ENCODE measurements at places on chromosomes 11 and 22. TPM values are rescaled to one million over a fixed set of nuclear protein-coding genes. Genes with fewer than 3 reads are reported as not detected.

The RHOD gene
- total RNA-seq: 10.3 TPM

The OR4S1 gene
- not detected for total RNA-seq

The RFPL1 gene
- not detected for total RNA-seq

GRCh38 chr11:120205596-120206161, 5.2 kb upstream of the OAF start:
- DNase-seq: no peak

GRCh38 chr11:85171648-85172257, 455.4 kb downstream of the DLG2 start:
- no peak for DNase-seq

DNA sequence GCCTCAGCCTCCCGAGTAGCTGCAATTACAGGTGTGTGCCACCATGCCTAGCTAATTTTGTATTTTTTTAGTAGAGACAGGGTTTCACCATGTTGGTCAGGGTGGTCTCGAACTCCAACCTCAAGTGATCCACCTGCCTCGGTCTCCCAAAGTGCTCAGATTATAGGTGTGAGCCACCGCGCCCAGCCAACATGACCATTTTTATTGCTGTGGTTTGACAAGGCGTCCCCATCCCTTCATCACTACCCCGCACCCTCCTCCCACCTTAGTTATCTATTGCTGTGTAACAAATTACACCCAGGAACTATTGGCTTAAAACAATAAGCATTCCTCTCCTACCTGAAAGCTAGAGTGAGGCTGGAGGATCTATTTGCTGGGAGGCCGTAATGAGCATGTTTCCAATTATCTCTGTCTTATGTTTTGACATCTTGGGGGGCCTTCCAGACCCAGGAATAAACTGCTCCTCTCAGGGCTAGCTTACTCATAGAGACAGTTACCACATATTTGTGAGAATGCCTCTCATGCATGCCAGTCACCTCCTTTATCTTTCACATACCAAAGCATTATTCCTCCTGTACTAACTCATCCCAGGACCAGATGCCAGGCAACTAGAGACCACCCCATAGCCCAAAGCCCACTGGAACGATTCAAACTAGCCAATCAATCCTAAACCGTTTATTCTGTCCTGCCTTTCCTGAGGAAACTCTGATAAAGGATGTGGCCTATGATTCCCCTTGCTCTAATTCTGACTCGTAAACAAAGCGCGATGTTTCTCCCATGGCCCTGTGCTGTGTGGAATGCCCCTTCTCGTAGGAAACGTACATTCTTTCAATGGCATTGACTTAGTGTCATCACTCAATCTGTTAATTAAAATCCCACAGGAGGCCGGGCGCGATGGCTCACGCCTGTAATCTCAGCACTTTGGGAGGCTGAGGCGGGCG, 19.4 kb downstream of the SNU13 start:
- no peak for DNase-seq

GRCh38 chr11:116078101-116078591, 573.9 kb upstream of the CADM1 start:
- no peak for DNase-seq

- no peak for DNase-seq
Observed at GRCh38 chr22:42389143-42389542, 43.1 kb downstream of the NFAM1 start.

Data from sciatic nerve (tissue), 2 donors.